ENCODE measurements at places on chromosomes 5 and 9.

GRCh38 chr9:124000161-124000783, 11.3 kb upstream of the LHX2 start:
- DNase-seq = no peak

DNA sequence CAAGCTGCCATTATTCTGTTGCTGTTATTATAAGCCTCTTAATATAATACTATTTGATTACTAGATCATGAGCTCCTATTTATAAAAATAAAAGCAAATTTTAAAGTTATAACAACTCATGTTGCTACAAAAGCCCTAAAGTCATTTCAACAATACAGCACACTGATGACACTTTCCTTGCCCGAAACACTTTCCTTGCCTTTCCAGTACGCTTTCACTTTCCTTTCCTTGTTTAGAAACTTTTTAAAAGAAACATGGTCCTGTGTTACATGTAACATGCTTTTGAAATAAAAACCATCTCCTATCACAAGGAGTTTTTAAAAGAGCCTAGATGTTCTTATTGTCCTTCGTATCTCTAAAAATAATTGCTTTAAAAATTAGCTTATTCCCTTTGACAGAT, 688.4 kb downstream of the PTPRD start:
- no peak for DNase-seq

DNA sequence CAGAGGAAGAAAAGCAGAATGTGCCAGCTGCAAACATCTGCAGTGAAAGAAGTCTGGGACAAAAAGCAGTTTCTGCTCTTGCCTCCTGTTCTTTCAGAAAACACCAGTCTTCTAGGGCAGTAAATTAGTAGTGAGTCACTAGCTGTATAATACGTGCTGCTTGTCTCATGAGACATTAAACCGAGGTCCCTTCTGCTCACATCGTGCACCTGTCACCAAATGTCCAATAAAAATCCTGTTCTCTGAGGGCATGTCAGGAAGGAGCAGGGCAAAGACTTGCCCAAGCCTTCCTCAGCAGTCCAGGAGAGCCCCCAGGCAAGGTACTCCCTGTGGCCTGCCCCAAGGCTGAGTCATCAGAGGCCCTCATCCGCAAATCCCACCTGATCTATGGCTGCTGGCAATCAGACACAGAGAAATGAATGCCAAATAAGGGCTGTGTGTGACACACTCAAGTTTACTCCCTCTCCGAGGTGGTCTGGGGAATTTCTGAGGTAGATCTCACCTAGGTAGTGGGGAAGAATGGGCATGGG, 255.3 kb upstream of the SMARCA2 start:
- no peak for DNase-seq

DNA sequence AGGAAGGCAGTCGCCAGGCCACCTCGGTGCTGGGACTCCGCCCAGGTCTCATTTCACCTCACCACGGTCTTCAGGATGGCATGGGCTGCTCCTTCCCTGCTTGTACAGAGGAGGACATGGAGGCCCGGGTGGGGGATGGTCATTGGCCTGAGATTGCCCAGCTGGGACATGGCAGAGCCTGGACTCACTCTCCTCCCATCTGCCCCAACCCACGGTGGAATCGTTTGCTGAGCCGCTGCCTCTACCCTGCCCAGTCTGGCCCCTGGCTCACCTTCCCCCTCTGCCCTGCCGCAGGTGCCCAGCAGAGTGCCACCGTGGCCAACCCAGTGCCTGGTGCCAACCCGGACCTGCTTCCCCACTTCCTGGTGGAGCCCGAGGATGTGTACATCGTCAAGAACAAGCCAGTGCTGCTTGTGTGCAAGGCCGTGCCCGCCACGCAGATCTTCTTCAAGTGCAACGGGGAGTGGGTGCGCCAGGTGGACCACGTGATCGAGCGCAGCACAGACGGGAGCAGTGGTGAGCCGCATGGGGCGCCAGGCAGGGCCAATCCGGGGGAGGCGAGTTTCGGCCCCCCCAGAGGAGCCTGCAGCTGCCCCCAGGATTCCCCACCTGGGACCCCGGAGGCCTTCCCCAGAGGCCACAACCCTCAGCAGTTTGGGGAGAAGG, 36.7 kb downstream of the HK3 start:
- no peak for DNase-seq

GRCh38 chr9:12880406-12881015, 105.7 kb downstream of the LURAP1L start:
- DNase-seq = no peak

DNA sequence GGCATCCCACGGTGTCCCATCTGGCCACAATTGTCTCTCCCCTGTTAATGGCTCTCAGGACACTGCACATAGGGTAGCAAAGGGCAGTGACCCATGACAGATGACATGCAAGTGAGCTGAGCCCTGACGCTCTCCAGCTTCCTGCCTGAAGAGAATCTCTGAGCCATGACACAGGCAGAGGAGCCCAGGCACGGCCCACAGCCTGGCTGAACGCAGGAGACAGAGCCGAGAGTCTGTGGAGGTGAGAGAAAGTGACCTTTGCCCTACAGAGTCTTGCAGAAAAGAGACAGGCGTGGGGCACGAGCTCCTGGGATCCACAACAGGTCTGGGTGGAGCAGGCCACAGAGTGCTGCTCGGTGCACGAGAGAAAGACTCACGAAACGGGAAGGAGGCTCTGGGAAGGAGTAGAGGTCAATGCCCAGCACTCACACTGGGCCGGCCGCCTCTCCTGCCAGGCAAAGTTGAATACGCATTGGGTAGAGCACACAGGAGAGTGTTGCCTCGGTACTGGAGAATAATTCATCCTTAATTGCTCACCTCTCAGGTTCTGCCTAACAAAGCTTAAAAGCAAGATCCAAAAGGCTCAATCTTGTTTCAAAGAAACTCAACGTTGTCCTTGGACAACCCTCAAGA, 90.3 kb downstream of the MRPL36 start:
- DNase-seq = no peak

DNA sequence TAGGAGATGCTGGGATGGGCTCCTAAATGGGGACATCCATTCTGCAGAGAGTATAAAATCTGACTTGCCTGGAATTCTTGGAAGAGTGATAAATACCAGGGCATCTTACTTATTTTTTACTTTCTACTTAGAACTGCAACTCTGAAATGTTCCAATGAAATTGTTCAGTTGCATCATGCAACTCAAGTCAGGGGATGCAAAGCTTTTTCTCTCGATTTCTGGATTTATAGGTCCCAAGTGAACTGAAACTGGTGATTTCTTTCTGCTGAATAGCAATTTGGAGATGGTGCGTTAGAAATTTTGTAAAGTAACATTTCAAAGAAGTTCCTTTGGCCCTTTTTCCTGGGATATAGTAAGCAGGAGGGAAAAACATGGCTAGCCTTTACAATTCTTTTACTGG, 238.4 kb upstream of the CD180 start:
- no peak for DNase-seq

GRCh38 chr5:131952301-131952857, 6.9 kb upstream of the MEIKIN start:
- no peak for DNase-seq

GRCh38 chr5:123610209-123610608, 98.2 kb downstream of the CSNK1G3 start:
- no peak for DNase-seq

GRCh38 chr5:118156181-118156580, 832.2 kb downstream of the DTWD2 start:
- no peak for DNase-seq

DNA sequence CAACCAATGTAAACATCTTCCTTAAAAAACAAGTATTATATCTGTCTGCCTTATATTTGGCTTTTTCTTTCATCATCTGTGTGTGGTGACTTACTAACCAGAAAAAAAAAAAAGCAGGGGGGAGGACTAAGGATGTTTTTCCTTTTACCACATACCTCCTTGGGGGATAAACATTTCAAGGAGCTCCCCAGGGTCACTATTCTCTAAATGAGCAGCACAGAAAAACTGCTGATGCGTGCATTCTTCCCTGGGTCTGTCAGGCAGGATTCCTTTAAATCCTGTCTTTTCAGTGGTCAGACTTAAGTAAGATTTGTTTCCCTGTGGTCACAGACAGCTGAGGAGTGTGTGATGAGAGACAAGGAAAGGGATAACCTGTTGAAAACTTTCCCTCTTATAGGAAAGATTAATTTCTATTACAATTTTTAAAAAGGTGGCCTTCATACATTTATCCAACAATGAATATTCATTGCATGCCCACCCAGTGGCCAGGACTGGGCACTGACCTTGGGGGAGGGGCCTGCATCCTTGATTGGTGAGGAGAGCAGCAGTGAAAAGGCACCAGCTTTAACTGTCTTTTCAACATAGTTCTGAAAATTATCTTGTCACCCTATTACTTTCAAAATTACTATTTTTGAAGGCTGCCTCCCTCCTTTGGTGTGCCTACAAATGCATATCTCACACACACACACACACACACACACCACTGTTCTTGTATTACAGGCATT, 123.1 kb downstream of the TLE4 start:
- peak; percentile 61 for DNase-seq

GRCh38 chr5:60410427-60410826, 289.5 kb downstream of the DEPDC1B start:
- DNase-seq = no peak

DNA sequence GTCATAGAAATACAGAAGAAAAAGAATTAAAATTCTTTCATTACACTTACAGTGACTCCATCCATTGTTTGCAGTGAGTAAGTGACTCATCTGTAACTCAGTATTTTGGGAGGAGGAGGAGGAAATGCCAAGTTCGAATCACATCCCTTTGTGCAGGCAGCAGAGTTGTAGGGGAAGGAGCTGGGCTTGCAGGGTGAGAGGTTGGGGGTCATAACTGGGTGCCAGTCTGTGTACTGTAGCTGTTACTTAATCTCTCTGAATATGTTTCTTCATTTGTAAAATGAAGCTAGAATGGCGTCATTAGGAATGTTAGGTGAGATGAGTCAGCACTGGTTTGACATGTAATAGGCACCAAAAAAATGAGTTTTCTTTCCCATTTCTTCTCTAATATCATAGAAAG, 235.7 kb upstream of the ADAMTSL1 start:
- peak; percentile 27 for DNase-seq

- no peak for DNase-seq
Observed at GRCh38 chr5:68354315-68354714, 138.8 kb downstream of the PIK3R1 start.

- no peak for DNase-seq
Observed at GRCh38 chr9:31089549-31090221, 1294.8 kb upstream of the ACO1 start.

DNA sequence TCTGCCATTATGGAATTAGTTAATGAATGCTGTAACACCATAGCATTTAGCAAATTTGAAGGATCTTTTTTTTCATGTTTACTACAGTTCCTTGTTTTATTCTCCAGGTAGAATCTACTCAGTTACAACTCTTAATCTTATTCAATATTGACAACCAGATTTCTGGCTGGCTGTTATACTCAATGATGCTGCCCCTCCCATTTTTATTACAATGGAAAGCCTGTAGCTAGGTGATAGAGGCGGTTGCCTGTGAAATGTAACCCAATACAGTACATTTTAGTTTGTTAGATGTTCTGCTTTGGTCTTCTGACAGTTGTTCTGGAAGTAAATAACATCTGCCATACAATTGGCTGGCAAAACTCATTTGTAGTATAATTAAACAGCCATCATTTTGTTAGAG, 294.2 kb downstream of the DMRTA1 start:
- no peak for DNase-seq

- peak; percentile 55 for DNase-seq
Observed at GRCh38 chr9:36486933-36487481, 85.7 kb upstream of the MELK start.

DNA sequence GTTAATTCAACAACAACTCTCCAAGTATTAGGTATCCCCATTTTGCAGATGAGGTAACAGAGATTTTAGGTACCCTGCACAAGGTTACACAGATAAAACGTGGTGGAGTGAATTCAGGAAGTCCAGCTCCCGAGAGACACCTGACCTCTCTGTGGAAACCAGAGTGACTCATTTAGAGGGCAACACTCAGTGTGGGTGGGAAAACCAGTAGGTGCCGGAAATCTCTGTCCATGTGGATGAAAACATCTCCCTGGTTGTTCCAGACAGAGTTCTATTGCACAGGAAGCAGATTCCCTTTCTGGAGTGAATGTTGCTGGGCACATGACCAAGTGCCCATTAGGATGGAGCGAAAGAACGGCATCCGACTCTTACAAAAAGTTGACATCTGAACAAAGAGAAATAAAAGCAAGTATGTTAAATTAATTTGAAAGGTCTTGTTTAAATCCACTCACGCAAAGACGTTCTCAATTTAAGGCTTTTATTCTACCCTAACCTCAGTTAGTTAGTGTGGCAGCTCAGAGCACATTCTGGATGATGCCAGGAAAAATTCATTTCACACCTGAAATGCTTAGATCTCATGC, 391.9 kb upstream of the WWC1 start:
- DNase-seq = no peak

- peak; percentile 88 for DNase-seq
Observed at GRCh38 chr9:110048403-110048975, 159.5 kb downstream of the C9orf152 start.

GRCh38 chr9:21348430-21348970, 2.2 kb downstream of the IFNA6 start:
- no peak for DNase-seq

GRCh38 chr9:129383561-129384490, 205.8 kb upstream of the IER5L start:
- peak; percentile 90 for DNase-seq

DNA sequence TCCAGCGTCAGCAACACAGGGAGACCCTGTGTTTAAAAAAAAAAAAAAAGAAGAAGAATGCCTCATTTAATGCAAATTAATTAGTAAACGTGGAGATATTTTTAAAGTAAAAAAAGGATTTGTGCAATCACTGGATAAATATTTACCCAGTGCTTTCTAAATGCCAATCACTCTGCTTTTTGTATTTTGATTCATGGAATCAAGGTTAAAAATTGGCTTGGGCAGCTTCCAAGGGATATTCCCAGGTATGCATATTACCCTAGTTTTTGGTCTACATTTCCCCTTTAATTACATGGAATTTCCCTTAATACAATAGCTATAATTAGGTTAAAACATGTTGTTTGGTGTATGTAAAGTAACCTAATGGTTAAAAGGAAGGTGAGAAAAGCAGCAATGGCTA, 31.4 kb upstream of the PDZD2 start:
- no peak for DNase-seq

DNA sequence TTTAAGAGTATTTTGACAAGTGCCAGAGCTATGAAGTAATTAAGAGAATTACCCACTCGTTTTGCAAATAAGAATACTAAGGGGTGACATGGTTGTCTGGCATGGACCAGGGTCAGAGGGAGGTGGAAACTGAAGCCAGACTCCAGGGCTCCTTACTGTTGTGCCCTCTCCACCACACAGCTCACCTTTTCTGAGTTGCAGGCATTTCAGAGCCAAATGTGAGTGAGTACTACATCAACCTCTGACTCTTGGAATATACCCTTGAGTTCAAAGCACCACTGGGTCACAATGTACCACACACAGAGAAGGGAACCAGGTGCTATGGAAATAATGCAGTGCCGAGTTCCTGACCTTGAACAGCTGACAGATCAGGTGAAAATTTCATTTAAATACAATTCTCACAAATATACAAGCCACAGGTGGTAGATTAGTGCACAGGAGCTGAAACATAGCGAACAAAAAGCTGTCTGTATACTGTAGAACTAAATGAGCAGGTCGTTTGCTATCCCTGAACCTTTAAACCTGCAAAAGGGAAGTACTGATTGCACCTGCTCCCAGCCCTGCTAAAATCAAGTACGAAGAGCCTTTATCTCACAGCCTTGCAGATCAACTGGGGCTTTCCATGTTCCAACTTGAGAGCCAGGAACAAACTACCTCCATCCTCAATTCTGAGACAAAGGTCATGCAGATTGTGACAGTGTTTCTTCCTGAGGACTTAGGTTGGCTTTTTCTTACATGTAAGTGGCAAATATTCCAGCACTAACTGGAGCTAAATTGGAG, 57.0 kb downstream of the GOLM1 start:
- no peak for DNase-seq

- peak; percentile 2 for DNase-seq
Observed at GRCh38 chr5:164672931-164673694, 1167.7 kb downstream of the MAT2B start.

- no peak for DNase-seq
Observed at GRCh38 chr9:126942399-126942798, 27.8 kb downstream of the RALGPS1 start.

Data from AG08396 (cell line).